ENCODE measurements at places on chromosomes 1 and 21.
A peak's percentile ranks its signal among the peaks of the same experiment; 100 is the strongest.

DNA sequence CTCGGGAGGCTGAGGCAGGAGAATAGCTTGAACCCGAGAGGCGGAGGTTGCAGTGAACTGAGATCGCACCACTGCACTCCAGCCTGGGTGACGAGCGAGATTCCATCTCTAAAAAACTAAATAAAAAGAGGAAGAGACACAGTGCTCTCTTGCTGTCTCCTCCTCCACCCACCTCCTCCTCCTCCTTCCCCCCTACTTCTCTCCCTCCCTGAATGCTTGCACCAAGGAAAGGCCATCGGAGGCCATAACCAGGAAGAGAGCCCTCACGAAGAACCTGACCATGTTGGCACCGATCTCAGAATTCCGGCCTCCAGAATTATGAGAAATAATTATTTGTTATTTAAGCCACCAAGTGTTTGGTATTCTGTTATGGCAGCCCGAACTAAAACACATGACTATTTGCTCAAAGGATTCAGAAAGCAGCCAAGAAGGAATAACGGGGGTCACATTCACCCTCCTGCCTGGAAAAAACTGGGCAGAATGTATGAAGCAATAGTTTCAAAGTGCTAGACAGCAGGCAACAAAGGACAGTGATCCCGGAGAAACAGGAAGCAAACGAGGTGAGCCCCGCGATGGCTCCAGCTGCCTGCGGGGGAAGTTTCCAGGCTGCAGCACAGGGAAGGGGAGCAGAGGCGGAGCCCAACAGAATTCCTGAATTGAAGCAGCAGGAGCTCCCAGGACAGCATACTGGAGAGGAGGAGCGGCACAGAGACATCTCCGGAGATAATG is 35.8 kb downstream of the LDLRAD1 start:
- DNase-seq = no peak

GRCh38 chr1:12473596-12474362 is 144.2 kb downstream of the DHRS3 start:
- no peak for DNase-seq

DNA sequence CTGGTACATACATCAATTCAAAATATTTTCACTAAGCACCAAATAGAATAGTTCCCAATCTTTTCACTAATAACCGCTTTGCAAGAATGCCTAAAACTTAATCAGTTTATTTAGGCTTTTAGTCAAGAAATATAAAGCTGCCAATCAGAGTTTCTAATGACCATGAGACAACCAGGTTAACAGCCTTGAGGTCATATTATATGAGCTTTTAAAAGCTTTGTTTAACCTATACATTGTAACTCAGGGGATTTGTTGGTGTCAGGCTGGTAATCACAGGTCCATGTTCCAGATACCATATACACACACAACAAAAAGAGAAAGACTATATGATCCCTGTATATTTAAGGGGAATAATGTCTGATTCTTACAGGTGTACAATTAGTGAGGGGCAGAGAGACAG is 246.2 kb upstream of the ADGRL2 start:
- DNase-seq = no peak

DNA sequence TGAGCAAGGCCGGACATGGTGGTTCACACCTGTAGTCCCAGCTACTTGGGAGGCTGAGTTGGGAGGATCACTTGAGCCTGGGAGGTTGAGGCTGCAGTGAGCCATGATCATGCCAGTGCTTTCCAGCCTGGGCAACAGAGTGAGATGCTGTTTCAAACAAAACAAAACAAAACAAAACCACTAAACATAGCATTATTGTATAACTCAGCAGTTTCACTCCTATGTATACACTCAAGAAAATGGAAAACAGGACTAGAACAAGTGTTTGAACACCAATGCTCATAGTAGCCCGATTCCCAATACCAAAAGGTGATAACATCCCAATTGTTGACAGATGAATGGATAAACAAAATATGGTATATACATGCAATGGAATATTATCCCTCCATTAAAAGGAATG is 1.3 kb upstream of the SPATA21 start:
- no peak for DNase-seq

GRCh38 chr1:212269306-212269705 is 15.9 kb upstream of the PPP2R5A start:
- DNase-seq = no peak

GRCh38 chr1:201419746-201420607 is 1.6 kb downstream of the TNNI1 start:
- no peak for DNase-seq

- DNase-seq = no peak
Measured at GRCh38 chr1:204382714-204383083, 23.0 kb upstream of the PLEKHA6 start.

GRCh38 chr1:3330771-3331245 is 123.7 kb upstream of the ARHGEF16 start:
- no peak for DNase-seq

DNA sequence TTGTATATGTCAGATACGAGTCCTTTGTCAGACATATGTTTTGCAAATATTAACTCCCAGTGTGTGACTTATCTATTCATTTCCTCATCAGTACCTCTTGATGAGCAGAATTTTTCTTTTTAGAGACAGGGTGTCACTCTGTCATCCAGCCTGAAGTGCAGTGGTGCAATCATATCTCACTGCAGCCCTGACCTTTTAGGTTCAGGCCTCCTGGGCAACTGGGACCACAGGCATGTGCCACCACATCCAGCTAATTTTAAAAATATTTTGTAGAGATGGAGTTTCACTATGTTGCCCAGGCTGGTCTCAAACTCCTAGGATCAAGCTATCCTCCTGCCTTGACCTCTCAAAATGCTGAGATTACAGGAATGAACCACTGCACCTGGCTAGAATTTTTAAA is 93.0 kb downstream of the HLCS start:
- DNase-seq = no peak

DNA sequence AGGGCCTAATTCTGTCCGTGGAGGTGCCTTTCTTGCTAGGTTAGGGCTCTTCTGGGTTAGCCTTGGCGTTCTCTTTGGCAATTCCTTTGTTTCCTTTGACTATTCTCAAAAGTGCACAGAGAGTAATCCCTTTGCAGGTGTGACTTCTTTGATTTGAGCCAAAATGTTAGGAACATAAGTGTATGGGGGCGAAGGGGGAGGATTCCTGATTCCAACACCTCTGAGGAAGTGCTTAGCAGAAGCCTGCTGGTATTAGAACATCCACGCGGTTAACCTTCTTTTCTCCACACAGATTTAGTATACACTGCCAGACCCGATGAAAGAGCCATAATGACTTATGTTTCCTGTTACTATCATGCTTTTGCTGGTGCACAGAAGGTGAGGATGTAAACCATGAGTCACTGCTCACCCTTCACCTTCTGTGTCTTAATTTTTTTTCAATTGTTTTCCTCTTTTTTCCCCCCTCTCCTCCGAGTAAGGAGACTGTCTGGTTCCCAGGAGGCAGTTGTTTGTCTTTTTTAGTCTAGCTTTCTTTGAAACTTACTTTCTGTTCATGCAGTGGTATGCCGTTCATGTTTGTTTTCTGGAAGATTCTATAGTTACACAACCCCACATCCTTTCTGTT is 48.0 kb downstream of the ACTN2 start:
- DNase-seq = no peak

DNA sequence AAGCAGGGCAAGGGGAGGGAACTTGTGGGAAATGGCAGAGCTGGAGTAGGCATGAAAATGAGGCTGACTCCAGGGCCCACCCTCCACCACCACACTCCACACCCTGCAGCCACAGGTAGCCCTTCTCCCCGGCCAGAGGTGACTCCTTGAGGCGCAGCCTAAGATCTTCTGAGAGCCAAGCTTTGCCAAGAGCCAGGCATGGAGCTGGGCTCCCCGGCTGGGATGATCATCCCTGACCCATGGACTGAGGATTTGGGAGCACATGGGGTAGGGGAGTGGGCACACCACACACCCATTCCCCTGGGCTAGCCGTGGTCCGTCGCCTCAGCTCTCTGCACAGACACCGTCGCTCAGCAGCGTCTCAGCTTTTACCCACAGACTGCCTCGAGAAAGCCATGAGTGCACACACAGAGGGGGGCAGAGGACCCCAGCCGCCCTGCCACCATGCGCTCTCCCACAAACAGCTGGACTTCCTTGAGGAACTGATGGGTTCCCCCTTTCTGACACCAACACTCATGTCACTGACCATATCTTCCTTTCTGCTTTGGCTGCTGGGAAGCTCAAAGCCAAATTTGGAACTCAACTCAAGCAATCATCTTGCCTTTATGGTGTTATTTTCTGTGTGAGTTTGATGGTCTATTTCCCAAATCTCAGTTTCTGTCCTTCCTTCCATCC is 123.6 kb upstream of the RUNX3 start:
- DNase-seq = no peak

DNA sequence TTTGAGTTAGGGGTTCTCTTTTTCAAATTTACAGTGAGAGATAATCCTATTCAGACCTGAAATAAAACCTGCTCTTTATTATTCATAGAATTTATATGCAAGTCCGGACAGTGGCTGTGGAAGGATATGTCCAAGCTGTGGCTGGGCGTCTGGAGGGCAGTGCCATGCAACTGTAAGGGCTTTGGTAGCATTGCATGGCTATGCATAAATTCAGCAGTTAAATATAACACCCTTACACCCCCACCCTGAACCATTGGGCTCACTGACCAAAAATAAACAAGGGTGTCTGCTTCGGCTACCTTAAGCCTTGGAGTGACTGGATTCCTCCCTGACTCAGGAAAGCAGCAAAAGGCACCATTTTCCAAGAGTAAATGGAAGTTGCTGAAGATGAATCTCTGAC is 5.4 kb downstream of the CHTOP start:
- no peak for DNase-seq

DNA sequence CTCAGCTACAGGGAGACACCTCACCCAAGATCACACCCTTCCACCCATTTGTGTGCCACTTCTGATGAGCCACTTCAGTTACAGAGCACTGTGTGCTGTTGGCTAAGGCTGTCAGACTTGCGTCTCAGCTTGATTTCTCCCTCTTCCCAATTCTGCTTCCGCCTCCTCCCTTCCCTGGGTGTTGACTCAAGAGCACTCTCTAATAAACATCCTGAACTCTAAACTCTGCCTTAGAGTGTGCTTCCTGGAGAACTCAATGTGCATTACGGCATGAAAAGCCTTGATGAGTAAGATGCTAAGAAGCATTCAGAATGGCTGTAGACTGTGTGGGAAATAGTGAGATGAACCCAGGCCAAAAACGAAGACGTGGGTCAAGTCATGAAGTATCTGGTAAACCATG is 54.9 kb upstream of the S1PR1 start:
- no peak for DNase-seq

GRCh38 chr1:172699111-172699510 is 40.2 kb downstream of the FASLG start:
- peak; percentile 52 for DNase-seq

GRCh38 chr1:73160759-73161158 is 878.4 kb upstream of the NEGR1 start:
- DNase-seq = no peak

DNA sequence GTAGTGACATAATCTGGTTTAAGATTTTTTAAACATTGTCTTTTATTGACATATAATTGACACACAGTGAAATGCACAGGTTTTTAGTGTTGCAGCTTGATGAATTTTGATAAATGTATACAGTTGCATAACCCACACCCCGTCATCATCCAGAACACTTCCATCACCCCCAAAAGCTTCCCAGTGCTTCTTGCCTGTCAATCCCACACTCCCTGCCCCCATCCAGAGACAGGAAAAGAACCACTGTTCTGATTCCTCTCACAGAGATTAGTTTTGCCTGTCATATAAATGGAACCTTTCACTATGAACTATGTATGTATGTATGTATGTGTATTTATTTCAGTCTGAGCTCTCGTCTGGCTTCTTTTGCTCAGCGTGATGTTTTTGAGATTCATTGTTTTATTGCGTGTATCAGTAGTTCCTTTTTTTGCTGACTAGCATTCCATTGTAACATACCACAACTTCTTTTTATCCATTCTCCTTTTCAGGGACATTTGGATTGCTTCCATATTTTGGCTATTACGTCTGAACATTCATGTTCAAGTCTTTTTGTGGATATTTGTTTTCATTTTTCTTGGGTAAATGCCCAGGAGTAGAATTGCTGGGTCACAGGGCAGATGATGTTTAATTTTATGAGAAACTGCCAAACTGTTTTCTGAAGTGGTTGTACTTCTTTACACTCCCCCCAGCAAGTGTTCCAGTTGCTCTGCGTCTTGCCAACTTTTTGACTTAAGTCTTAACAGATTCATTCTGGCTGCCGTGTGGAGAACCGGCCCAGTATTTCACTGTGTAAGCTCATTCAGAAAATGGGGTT is 8.7 kb downstream of the UBIAD1 start:
- DNase-seq = no peak
